NCI-H524 treated with DMSO at 0.1 percent for 48 hours (cell line): ENCODE measurements at places on chromosomes 3 and 15.

DNA sequence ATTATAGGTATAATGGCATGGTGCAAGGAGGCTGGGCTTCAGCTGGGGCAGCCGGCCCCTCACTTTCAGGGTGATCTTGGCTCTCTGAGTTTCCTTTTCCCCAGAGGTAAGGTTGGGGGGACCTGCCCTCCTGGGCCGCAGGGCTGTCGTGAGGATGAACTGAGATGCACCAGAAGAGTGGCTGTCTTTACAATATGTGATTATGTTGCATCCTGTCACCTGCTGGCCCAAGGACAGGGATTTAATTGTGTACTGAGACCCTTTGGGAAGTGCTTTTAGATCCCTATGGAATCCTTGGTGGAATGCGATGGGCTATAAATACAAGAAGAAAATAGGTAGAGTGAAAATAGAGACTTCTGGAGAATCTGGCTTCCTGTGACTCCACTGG is 22.1 kb downstream of the ANAPC13 start:
- DNase-seq = no peak

- DNase-seq = no peak
These were observed 20.5 kb downstream of the GPR171 start for GRCh38 chr3:151182349-151183079.

DNA sequence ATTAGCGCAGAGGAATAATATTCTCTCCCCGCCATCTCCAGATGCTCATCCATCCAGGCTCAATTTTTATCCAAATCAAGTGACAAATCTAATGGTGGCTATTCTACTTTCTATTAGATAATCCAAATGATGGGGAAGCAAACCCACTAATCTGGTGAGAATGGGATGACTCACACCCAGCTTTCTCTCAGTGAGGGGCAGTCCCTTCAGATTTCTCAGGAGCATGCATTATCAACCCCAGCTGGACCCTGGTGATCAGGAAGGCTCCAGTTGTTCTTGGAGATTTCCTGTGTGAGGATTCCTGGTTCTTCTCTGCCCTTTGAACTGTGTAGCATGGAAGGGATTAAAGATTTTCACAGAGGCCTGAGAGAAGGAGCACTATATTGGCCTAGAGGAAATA is 358.0 kb downstream of the WDR72 start:
- no peak for DNase-seq

GRCh38 chr3:28590860-28591259 is 242.2 kb upstream of the AZI2 start:
- no peak for DNase-seq
